ENCODE measurements at places on chromosomes 6 and 20. TPM values are rescaled to one million over a fixed set of nuclear protein-coding genes. Genes with fewer than 3 reads are reported as not detected.
A peak's percentile ranks its signal among the peaks of the same experiment; 100 is the strongest.

GRCh38 chr6:170092826-170093225 lies 198.1 kb downstream of the DLL1 start:
- no peak for DNase-seq
- no peak overlapping the region for H3K4me3 ChIP-seq
- peaks cover 27% of the 10 kb centered on the region for H3K4me1 ChIP-seq
- H3K27me3 ChIP-seq, result no peaks in the 10 kb centered on the region
- no peaks in the 10 kb centered on the region for H3K36me3 ChIP-seq

DNA sequence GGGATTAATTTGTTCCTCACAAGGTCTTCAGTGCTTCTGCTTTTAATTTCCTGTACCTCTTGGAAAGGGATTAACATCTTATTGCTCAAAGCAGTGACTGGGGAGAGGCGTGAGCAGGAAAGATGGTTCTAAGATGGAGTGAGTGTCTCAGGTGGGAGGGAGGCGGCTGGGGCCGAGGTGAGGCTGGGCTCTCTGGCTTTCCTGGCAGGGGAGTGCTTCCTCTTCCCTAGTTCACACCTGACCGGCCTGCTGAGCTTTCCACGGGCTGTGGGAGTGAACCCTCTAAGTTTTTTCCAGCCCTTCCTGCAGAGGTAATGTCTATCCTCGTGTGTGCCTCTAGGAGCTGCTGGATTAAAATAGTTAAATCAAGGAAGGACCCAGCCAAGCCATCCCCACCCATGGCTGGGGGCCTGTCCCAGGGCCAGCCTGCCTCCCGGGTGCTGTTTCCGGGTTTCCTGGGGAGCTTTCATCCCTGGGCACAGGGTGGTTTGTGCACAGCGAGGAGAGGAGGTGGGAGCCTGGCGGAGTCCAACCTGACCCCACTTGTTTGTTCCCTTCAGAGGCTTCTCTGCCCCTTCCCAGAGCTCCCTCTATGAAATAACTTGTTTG lies 179.1 kb downstream of the TFAP2C start:
- no peak overlapping the region for H3K4me3 ChIP-seq
- no peaks in the 10 kb centered on the region for H3K4me1 ChIP-seq
- no peak overlapping the region for H3K27ac ChIP-seq
- H3K36me3 ChIP-seq, result no peaks in the 10 kb centered on the region
- no peak for DNase-seq

- H3K27me3 ChIP-seq, result peaks cover 4% of the 10 kb centered on the region
- H3K4me3 ChIP-seq, result no peak overlapping the region
- H3K27ac ChIP-seq, result no peak overlapping the region
These were observed 132.1 kb downstream of the SAMD5 start for GRCh38 chr6:147640606-147641005.

Gene GPLD1
- total RNA-seq, result 0.62 TPM

Gene SEMG1
- total RNA-seq, result not detected

Gene DNAJC5
- 30.1 TPM for total RNA-seq

DNA sequence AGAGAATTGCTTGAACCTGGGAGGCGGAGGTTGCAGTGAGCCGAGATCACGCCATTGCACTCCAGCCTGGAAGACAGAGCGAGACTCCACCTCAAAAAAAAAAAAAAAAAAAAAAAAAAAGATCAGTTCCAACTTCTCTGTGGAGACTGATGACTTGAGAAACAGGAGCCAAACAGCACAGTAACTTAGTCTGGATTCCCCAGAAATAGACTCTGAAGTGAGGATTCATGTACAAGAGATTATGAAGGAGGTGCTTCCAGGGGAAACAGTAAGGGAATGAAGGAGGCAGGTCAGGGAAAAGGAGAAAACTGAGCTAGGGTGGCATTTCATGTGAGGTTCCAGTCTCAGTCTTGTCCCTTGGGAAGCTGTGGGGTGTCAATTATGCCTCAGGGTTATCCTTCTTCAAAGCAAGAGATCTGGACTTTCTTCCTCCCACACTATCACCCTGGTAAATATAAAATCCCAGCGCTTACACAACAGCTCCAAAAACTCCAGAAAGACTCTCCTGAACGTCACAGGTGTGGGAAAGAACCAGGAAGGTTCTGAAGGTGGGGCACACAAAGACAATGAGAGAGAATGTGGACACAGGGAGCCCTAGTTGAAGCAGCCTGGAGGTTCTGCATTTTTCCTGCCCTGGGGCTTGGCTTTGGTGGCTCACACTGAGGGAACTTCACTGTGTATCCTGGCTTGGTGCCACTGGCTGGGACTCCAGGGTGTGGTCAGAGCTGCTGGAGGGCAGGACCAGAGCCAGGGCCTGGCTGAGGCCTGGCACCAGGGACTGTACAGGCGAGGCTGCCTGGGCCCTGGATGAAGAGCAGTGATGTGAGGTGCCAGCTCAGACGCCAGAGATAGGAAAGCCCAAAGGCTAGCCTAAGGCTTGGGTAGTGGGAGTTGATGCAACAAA lies 46.8 kb downstream of the PCNA start:
- H3K4me1 ChIP-seq, result peaks cover 10% of the 10 kb centered on the region
- no peaks in the 10 kb centered on the region for H3K27me3 ChIP-seq
- peak overlapping the region; percentile 14 for H3K27ac ChIP-seq
- H3K4me3 ChIP-seq, result no peak overlapping the region
- no peaks in the 10 kb centered on the region for H3K36me3 ChIP-seq

- H3K4me3 ChIP-seq, result no peak overlapping the region
- H3K27ac ChIP-seq, result no peak overlapping the region
- peak; percentile 44 for DNase-seq
- peaks cover 16% of the 10 kb centered on the region for H3K36me3 ChIP-seq
These were observed 100.1 kb upstream of the SUPT3H start for GRCh38 chr6:45477790-45478189.

DNA sequence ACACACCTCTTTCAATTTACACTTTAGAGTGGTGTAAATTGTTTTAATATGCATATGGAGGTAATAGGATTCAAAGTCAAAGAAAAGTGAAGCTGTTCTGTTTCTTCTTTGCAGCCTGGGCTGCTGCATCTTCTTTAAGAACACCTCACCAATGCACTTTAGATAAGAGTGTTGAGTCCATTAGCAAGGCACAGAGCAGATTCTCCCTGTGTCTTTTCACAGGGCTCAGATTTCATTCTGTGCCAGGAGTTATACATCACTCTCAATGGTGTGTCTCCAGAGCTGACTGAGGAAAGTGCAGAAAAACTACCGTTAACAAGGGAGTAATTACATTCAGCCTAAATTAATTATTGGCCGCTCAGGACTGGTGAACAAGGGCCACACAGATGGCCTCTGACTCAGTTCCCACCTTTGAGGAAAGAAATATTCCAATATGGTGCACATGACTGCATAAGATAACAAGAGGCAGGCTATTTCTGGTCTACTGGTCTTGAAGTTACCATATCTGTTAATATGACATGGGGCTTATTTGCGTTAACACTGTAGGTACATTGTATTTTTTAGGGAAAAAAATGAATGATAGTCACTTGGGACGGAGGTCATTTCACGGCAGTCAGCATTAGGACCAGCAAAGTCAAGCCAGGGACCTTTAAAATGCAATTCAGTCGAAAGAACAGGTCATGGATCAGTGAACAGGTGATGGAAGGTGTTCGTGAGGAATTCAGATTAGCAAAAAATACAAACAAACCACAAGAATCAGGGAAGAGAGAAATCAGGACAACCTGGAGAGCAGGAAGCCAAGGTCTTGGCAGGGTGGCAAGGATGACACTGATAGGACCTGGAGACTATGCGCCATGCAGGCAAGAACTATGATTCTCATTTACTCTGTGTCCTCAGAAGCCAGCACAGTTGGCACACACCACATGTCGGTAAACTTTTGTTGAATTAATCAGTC lies 203.7 kb downstream of the TBX18 start:
- no peak overlapping the region for H3K27ac ChIP-seq
- no peaks in the 10 kb centered on the region for H3K4me1 ChIP-seq
- no peak overlapping the region for H3K4me3 ChIP-seq
- no peak for DNase-seq
- no peaks in the 10 kb centered on the region for H3K36me3 ChIP-seq

- H3K4me3 ChIP-seq, result peak overlapping the region; percentile 25
- peak overlapping the region; percentile 97 for H3K27ac ChIP-seq
- no peaks in the 10 kb centered on the region for H3K27me3 ChIP-seq
- peaks cover 40% of the 10 kb centered on the region for H3K4me1 ChIP-seq
These were observed 2.1 kb upstream of the TNFAIP3 start for GRCh38 chr6:137864812-137865508.

GRCh38 chr6:48777411-48777810 lies 666.4 kb upstream of the PTCHD4 start:
- no peak overlapping the region for H3K4me3 ChIP-seq
- no peak overlapping the region for H3K27ac ChIP-seq
- DNase-seq, result no peak
- H3K4me1 ChIP-seq, result no peaks in the 10 kb centered on the region
- H3K36me3 ChIP-seq, result no peaks in the 10 kb centered on the region

Gene TDP2
- total RNA-seq, result 41.4 TPM

DNA sequence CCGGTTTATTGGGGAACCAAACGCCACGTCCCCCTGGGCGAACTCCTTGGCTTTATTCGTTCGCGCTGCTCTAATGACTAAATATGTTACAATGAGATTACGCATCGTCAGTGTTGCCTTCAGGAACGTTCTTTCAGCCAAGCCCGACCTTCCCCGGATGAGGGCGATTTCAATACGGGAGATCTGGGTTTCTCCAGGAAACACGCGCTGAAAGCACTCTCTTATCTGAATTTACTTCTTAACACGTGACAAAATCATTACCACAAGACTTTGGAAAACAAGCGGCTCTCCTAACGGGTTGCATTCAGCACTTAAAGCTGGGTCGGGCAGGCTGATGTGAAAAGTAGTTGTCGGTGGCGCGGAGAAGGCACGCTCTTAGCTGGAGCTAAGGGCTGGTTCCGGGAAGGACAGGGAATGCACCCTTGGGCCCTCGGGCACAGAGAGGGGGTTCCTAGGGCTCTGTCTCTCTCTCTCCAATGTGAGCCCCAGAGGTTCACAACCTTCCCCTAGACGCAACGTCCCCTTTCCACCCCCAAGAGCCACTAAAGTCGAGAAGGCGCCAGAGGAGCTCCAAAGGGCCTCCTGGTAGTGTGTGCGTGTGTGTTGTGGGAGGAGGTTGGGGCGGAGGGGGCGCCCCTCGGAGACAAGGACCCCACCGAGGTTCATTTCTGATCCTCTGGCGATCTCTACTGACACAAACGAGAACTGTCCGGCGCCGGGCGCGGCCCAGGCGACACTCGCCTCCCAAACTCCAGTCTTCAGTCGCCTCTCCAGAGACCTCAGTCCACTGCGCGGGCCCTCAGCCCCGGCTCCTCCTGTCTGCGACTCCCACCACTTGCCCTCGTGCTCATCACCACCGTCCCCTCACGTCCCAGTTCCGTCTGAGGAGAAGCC lies 7.1 kb upstream of the NKX2-2 start:
- H3K36me3 ChIP-seq, result no peaks in the 10 kb centered on the region
- DNase-seq, result peak; percentile 23

Gene CRIP3
- total RNA-seq, result 1.8 TPM

DNA sequence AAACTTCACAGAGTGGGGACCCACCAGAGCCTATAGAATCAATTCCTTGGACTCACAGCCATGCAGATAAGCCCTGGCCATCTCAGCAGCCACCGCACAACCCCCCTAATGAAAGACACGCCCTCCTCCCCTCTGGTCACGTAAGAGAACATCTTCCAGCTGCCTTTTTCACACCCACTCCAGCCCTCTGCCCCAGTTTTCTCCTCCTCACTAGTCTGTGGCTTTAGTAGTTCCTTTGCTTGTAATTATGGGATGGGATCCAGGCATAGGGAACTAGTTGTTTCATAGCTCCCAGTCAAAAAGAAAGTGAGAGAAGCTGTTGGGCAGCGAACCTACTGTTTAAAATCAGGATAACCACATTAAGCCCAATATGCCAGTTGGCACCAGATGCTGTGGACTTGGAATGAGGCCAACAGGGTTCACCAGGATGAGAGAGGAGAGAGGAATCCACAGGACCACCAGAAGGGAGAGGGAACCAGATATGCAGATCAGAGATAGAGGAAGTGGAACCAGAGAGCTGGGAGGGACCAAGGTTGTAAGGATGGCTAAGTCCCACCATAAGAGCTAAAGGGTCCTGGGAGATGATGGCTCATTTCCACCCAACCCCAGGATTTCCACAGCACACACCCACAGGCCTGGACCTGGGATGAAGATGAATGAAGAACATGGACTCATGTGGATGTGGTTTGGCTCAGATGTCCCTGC lies 9.0 kb upstream of the BTN3A1 start:
- peaks cover 21% of the 10 kb centered on the region for H3K36me3 ChIP-seq
- H3K27ac ChIP-seq, result no peak overlapping the region
- no peak for DNase-seq
- no peak overlapping the region for H3K4me3 ChIP-seq
- no peaks in the 10 kb centered on the region for H3K27me3 ChIP-seq

Gene PKIG
- total RNA-seq, result 4.6 TPM

Gene ZNF334
- 3.4 TPM for total RNA-seq

Data from activated CD4-positive, alpha-beta T cell treated with anti-CD3 and anti-CD28 coated beads for 36 hours (primary cell).